ENCODE measurements at places on chromosomes 2 and 18. TPM values are rescaled to one million over a fixed set of nuclear protein-coding genes. Genes with fewer than 3 reads are reported as not detected.

The LGALSL gene
- 3.1 TPM for total RNA-seq

The NUP35 gene
- 13.6 TPM for total RNA-seq

The NGEF gene
- total RNA-seq, result 1.5 TPM

The TACR1 gene
- total RNA-seq, result not detected

The CPO gene
- not detected for total RNA-seq

The SERPINB5 gene
- total RNA-seq, result not detected

The SKOR2 gene
- not detected for total RNA-seq

Data from endothelial cell of coronary artery (primary cell).